ENCODE measurements at places on chromosomes 6 and 20.
A peak's percentile ranks its signal among the peaks of the same experiment; 100 is the strongest.

DNA sequence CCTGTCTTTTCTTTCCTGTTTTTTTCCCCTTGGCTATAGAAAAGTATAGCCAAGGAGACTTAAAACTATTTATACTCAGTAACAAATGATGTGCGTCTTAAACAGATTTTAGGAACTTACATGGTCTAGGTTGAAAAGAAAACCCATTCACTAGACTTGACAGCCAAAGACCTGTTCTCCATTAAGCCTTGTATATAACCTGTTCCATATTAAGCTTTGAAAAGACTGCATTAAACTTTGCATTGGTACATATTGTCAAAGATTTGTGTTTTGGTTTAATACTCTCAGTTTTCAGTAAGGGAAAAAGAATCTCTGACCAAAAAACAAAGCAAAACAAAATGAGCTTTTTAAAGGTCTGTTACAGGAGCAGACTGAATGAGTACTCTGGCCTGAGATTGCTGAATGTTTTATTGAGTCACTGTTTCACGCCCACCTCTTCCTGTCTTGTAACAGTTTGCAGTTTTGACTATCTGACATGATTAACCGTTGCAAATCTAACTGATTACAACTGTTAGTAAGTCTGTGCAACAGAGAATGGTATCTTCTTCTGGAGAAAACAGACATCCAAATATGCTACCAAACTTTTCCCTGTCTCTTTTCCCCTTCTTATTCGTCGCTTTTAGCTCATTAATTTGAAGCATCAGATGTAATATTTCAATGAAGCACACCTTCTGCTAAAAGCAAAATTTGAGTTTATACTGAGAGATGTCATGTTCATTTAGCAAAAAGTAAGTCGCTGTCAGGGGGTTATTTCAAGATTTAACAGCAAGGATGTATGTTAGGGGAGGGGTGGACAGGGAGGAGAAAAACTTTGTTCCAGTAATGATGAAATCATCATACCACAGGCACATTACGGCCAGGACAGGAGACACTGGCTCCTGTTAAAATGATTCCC is 59.1 kb upstream of the SUPT3H start:
- peak; percentile 16 for DNase-seq

GRCh38 chr20:38201356-38201755 is 36.3 kb upstream of the TGM2 start:
- no peak for DNase-seq

- DNase-seq, result no peak
Observed at GRCh38 chr20:42461291-42461690, 728.4 kb downstream of the PTPRT start.

DNA sequence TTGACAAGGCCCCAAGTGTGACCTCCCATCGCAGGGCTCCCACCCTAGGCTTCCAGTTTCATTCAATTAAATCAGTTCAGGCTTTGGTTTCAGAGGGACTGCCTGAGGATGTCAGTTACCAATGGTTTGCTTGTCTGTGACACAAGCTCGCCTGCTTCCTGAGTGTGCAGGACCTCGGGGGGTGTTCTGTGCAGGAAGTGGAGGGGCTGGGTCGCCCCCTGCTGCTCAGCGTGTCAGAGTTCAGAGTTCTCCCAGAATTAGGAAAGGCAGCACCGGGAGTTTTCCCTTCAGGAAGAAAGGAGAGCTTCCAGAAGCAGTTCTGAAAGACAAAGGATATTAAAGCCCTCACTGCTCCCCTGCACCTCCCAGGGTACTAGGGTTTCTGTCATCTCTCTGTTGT is 50.8 kb upstream of the TGM3 start:
- DNase-seq, result no peak

DNA sequence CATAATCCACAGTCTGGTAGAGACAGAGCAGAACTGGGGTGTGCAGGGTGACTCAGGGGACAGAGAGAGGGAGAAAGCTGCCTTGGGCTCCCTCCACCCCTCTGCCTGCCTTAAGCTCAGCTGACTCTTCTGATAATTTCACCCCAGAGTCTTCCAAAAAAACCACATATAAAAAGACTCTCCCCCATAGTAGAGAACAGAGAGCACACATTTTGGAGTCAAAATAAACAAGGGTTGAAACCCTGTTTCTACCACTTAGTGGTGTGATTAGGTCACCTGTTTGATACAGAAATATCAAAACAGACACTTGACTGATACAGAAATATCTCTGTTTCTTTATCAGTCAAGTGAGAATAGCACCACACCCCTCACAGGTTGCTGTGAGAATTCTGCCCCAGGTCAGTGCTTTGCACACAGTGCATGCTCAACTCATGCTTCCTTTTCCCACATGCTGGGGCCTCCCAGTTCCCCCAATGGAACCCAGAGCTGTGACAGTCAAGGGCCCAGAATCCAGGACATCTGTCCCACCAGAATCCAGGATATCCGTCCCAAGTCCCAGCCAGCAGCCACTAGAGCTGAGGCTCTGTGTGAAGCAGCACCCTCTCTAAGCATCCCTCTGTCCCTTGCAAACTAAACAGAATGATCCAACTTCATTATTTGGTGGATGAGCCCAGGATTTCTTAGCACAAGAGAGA is 1.2 kb downstream of the TREML2 start:
- peak; percentile 49 for DNase-seq

- no peak for DNase-seq
Observed at GRCh38 chr6:69026715-69027114, 391.6 kb downstream of the ADGRB3 start.

GRCh38 chr20:33609504-33609903 is 52.6 kb upstream of the C20orf144 start:
- no peak for DNase-seq

DNA sequence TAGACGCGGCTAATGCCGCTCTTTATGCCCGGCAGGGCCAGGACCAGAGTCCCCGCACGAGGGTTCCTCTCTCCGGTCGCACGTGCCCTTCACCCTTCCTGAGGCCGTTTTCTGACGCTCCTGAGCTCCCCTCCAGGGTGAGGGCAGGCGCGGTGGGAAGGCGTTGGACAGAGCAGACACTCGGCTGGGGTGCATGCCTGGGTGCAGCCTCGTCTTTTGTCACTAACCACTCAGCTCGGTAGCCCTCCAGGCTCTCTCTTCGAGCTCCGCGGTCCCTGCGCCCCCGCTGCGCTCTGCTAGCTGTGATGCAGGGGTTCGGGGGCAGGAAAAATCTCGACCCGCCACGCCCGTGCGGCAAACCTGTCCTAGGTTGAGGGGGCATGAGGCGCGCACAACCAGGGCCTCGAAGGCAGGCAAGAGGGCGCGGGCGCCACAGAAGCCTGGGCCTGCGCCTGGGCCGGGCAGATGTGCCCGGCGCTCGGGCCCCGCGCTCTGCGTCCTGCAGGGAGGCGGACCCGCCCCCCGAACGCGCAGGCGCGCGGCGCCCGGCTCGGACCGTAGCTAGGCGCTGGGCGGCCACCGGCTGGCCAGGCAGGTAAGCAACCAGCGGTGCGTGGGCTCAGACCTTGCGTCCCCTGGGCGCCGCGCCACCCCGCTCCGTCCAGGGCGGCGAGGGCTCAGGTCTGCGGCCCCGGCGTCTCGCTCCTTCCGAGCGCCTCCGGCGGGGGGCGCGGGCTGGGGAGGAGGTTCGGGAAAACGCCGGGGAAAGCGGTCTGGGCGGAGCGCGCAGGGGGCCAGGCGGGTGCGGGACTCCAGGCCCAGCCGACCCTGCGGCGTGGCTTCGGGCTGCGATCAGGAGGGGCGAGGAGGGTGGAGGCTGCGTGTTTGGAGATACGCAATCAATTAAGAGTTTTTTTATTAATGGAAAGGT is at the start of gene L3MBTL1:
TSS of gene L3MBTL1 (plus strand) at position 548 of the 931 bp plus-strand sequence. CDS start 5,807 bp downstream, outside the sequence.
- peak; percentile 65 for DNase-seq

- no peak for DNase-seq
Observed at GRCh38 chr20:23651117-23651516, 13.4 kb upstream of the CST3 start.

- no peak for DNase-seq
Observed at GRCh38 chr6:109164331-109164730, 69.0 kb downstream of the CEP57L1 start.

DNA sequence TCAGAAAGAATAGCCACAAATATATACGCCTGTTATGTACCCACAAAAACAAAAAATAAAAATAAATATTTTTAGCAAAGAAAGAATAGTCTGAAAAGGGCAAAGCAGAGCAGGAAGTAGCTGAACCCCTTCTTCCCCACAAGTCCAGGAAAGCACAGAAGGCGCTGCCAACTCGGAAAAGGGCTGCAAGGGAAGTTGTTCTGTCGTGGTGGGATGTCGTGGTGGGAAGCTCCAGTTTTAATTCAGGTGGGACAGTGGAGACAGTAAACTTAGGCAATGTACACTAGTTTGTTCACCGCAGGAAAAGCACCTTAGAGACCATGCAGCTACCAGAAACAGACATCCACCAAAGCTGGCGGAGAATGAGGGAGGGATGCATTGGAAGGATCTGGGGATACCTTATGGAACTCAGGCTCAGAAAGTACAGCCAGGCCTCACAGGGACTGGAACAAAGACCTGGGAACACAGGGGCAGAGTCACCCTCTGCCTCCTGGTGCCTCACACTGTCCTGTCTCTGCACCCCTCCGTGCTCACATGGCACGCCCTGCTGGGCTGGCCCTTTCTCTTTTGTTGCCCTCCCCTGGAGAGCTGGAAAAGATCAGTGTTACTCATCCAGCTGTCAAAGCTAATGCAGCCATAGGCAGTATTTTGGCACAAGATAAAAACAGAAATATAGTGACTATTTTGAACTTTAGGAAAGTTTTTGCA is 3.3 kb upstream of the APMAP start:
- no peak for DNase-seq

- DNase-seq, result no peak
Observed at GRCh38 chr20:32067234-32067821, 15.3 kb downstream of the HCK start.

GRCh38 chr20:43191946-43192863 is 2.5 kb upstream of the PTPRT start:
- peak; percentile 45 for DNase-seq

- DNase-seq, result peak; percentile 48
Observed at GRCh38 chr20:38890497-38890818, 35.8 kb upstream of the FAM83D start.

GRCh38 chr6:147503587-147503986 is 4.9 kb upstream of the SAMD5 start:
- DNase-seq, result no peak

- DNase-seq, result no peak
Observed at GRCh38 chr20:61599061-61599531, 347.0 kb downstream of the CDH4 start.

DNA sequence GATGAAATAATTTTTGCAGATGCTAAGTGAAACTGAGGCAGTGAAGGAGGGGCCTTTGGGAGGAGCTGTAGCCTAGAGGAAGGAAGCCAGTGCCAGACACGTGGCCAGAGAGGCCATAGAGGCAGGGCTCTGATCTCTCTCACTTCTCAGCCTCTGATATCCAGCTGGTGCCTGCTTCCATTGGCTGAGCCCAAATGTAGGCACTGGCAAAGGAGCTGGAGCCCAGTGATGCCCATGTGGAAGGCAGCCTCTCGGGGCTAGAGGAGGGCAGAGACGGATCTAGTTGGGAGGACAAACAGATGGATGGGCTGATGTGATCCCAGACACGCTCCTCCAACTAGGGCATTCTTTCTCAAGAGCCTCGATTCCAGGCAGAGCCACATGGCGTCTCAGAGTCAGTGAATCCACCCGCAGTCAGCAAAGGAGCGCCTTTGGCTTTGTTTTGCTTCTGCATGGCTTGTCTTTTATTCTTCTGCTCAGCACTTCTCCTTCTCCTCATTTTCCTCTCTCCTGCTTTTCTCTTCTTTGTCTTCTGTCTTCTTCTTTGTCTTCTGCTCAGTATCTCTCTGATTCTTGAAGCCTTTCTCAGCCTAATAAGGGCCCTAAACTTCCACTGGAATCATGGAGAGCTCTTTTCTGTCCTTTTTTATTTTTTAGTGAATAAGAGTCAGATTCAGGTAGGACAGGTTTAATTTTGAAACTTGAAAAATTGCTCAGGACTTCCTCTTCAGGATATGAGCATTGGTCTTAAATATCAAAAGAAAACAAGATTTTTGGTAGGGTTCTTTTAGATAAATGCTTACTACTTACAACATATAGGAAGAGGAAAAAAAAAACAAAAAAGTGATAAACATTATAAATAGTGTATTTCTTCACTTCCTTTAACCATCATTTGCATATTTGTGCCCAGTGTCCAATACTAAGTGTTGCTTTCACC is 41.8 kb downstream of the CYP24A1 start:
- DNase-seq, result no peak

- DNase-seq, result peak; percentile 5
Observed at GRCh38 chr6:110102411-110102810, 77.1 kb downstream of the WASF1 start.

DNA sequence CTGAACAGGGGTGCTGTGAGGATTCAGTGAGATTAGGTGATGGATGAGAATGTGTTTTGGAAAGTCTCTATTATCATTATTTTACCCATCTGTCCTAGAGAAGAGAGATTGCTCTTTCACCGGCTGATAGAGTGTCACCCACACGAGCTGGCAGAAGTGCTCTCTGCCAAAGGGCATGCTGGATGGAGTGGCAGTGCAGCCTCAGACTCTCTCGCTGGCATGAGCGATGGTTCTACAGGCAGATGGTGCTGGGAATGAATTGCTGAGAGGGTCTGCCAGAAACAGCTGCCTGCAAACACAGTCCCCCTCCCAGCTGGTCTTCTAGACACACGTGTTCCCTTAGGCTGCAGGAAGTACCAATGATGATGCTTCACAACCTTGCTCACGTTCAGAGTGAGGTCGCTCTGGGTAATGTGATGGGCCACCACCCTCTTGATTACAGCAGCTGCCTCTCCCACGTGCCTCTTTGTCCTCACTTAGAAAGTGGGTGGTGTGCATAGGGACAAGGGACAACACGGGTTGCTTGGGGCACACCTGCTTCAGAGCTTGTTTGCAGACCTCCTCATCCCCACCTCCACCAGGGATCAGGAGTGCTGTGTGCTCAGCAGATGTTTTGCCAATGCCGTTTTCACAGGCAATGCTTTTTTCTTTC is 84.7 kb downstream of the FOXA2 start:
- no peak for DNase-seq

- DNase-seq, result no peak
Observed at GRCh38 chr6:56677559-56677958, 34.9 kb upstream of the DST start.

DNA sequence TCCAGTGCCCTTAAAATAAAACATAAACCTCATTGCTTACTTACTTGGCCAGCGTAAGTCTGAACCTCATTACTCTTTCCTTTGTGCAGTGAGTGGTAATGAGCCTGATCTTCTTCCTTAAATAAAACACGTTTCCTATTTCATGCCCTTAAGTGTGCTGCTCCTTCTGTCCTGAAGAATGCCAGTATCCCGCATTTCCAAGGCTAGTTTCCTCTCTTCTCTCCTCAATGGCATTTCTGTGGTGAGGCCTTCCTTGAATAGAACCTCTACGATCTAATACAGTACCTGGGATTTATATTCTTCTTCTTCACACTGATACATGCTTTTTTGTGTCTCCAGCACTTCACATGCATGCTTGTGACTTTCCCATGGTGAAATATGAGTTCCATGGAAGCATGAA is 523.4 kb upstream of the CDH4 start:
- DNase-seq, result no peak

Measured in GM10248 (cell line).